ENCODE measurements at places on chromosomes 13 and 19. TPM values are rescaled to one million over a fixed set of nuclear protein-coding genes. Genes with fewer than 3 reads are reported as not detected.

GFY gene
- not detected for polyA plus RNA-seq

SPACA4 gene
- not detected for polyA plus RNA-seq

PEAK3 gene
- 0.08 TPM for polyA plus RNA-seq

POSTN gene
- polyA plus RNA-seq = 213 TPM

TMEM150B gene
- 1.1 TPM for polyA plus RNA-seq

EID2B gene
- 4.2 TPM for polyA plus RNA-seq

PSG11 gene
- polyA plus RNA-seq = not detected

DNA sequence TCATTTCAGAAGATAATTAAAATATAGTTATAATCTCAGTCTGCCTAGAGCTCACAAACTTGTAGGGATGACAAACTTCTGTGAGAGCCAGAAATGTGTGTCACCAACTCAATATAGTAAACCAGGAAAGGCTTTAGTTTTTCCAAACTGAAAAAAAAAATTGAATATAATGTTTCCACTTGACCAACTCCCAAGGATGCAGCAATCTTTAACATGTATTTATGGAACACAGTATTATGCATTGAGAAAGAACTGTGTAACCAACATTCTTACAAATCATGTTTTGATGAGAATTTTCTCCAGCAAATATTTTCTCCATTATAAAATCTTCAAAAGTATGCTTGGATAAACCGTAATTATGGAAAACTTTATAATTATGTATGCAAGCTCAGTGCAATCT lies 50.1 kb upstream of the KLF12 start:
- no peak for DNase-seq

- DNase-seq = no peak
Observed at GRCh38 chr19:43660971-43661360, 9.0 kb downstream of the PLAUR start.

DNA sequence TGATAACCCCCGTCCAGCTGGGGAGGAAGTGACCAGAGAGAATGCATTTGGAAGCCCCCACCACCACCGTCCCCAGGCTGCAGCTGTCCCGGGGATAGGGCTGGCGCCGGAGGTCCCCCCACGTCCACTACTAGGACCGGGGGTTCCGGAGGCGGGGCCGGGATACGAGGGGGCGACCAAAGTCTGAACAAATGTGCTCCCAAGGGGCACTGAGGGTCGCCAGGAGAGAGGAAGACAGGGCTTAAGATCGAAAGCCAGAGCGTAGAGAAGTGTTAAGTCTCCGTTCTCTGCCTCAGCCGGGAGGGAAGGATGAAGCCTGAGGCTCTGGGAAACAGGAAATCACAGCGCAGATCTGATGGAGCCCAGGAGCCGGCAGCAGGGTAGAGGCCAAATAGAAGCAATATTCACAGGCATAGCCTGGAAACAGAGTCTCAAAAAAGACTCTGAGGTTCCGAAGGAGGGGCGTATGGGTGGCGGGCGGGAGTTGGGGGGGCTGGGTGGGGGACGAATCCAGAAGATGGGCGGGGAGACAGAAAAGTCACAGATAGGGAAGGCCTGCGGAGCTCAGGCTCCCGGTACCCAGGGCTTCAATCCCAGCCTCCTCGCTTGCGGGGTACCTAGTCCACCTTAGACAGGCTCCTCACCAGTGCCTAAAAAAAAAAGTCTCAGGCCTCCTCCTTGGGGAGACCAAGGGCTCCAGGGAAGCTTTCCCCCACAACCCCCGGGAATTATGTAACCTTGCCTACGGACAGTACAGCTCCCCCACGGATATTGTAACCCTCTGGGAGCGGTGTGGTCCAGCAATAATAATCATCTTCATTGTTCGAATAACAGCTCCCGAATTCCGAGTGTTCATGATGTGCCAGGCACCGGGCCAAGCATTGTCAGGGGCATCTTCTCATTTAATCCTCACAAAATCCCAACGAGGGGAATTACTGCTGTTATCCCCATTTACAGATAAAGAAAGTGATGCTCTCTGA lies 1.1 kb upstream of the ERF start:
- DNase-seq = no peak

- no peak for DNase-seq
Observed at GRCh38 chr13:47454986-47455385, 546.1 kb downstream of the SUCLA2 start.

DNA sequence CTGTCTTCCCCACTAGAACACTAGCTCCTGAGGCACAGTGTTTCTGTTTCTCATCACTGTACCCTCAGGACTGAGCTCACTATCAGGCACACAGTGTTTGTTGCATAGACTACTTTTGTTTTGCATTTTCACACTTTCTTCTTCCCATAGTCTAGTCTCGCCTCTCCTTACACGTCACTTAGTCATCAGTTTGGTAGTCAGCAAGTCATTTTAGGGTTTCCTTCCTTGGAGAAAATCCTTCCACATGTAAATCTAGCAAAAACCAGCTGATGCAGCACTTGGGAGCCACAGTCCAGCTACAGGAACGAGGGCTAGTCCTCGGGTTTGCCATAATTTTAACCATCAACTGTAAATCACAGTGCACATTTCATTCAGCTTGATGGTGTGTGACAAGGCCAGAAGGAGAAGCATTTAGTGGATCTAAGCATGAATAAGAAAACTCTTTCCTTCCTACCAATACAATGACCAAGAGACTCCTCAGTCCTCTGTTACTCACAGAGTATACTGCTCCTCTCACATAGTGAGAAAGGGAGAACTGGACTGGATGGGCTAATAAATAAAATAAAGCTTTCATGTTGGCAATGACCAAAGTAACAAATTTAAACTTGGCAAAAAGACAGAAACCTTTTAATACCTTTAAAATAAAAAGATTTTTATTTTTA lies 221.0 kb downstream of the KLF12 start:
- DNase-seq = no peak

DNA sequence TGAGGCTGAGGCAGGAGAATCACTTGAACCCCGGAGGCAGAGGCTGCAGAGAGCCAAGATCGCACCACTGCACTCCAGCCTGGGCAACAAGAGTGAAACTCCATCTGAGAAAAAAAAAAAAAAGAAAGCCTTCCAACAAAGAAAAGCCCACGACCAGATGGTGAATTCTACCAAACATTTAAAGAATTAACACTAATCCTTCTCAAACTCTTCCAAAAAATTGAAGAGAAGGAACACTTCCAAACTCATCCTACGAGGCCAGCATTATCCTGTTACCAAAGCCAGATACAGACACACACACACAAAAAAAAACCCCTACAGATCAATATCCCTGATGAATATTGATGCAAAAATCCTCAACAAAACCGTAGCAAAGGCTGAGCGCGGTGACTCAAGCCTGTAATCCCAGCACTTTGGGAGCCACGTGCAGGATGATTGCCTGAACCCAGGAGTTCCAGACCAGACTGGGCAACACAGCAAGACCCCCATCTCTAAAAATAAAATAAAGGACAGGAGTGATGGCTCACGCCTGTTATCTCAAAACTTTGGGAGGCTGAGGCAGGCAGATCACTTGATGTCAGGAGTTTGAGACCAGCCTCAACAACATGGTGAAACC lies 6.2 kb upstream of the EVI5L start:
- DNase-seq = no peak

DNA sequence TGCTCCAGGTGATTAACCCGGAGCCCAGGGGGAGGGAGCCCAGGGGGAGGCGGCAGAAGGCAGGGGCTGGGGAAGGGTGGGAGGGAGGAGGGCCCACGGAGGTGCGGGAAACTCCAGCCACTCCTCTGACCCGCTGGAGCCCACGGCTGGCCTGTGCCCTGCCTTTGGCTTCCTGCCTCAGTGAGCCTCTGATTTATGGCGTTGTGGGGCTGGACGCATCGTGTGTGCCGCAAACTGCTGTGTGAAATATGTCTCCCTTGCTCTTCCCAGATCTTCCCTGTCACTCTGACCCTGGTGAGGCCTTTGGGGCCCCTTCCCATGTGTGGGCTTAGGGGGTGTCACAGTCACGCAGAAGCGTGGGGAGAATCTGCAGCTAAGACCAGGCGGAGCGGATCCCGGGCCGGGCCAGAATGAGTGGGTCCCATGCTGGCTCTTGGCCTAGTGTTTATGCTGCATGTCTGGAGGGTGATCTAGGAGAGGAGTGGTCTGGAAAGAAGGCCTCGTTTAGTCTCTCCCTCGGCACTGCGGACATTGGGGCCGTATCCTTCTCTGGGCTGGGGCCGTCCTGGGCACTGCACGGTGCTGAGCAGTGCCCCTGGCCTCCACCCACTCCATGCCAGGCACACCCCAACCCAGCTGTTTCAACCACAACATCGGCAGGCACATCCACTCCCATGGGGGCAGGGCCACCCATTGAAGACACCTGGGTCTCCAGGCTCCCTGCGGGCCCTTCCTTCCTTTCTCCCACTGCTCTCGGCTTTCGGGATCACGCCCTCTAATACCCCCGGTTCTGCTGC lies 123.0 kb downstream of the KDM4B start:
- no peak for DNase-seq

- DNase-seq = no peak
Observed at GRCh38 chr13:22740264-22740663, 440.5 kb upstream of the SGCG start.

DNA sequence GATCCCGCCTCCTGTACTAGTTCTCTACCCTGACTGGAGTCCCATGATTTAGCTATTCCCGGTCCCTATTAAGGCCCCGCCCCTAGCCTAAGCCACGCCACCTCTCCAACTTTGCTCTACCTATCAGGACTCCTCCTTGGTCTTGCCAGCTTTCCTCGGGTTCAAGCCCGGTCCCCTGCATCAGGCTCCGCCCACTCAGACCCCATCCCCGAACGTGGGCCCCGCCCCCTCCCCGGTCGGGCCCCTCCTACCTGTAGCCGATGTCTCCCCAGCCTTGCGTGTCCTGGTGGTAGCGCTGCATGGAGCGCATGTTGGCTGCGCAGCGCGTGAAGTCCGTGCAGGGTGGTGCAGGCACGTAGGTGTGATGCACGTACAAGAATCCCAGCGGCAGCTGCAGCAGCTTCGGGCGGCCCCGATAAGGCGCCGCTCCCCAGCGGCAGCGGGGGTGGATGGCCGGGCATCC lies 7.3 kb upstream of the RASAL3 start:
- DNase-seq = no peak

- DNase-seq = peak; percentile 26
Observed at GRCh38 chr13:102846261-102847015, 606 bp downstream of the ERCC5 start.

- no peak for DNase-seq
Observed at GRCh38 chr19:36032251-36033104, at the start of gene CLIP3. Gene CLIP3, minus strand, starts transcription at chr19:36032873. Its CDS starts 516 bp downstream, at chr19:36032357.

DNA sequence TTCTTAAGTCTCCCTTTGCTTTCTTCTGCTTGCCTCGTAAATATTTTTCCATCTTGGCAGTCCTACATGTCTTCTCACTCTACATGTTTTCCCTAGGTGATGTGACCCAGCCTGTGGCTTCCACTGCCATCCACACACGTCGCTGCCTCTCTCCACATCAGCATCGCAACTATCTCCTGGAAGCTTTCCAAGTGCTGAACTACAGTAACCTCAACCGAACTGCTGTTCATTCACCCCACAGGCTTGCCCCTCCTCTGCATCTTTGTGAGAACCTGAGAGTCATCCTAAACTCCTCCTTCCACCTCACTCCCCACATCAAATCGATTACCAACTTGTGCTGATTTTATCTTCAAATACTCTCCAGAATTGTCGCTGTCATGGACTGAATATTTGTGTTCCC lies 41.2 kb upstream of the USPL1 start:
- no peak for DNase-seq

DNA sequence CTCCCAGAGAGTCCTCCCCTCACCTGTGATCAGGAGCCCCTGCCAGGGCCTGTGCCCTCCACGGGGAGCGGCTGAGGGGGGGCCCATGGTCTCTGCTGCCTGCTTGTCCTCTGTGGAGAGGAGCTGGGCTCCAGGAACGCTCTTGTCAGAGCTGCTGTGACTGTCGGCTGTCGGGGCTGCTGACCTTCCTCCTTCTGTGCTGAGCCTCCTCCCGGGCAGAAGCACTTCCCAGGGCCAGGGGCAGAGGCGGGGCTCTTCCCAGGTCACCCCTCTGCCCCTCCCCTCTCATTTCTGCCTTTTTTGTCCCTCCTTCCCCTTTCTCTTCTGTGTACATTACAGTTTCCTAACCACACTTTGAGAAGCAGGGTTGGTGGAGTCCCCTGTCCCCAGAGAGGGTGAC lies at the start of gene CEACAM4:
Gene CEACAM4 (minus strand): TSS at position 198 of the 400 bp plus-strand sequence. CDS start 111 bp downstream, at position 87.
- DNase-seq = no peak

DNA sequence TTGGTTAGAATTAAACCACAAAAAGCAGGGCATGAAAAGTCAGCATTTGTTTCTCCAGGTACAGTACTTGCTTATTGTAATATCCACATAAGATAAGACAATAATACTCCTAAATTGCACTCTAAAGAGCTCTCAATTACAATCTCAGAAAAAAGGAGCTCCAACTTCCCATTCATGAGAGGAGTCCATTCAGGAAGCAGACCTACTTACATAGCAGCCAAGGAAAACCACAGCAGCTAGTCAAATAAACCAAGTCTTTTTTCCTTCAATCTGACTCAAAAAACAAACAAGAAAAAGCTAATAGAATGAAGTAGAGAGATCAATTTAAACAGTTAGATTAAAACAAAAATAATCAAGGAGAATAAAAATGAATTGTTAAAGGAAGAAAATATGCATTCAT lies 885.2 kb upstream of the SLITRK6 start:
- no peak for DNase-seq

- no peak for DNase-seq
Observed at GRCh38 chr13:33633701-33634545, 184.0 kb upstream of the RFC3 start.

GRCh38 chr13:74979703-74980102 lies 502.3 kb downstream of the TBC1D4 start:
- no peak for DNase-seq

GRCh38 chr13:109209526-109209925 lies 576.9 kb downstream of the IRS2 start:
- no peak for DNase-seq

- no peak for DNase-seq
Observed at GRCh38 chr19:10095948-10096614, 6.4 kb downstream of the ANGPTL6 start.

GRCh38 chr19:58353717-58354477 lies 605 bp upstream of the A1BG start:
- no peak for DNase-seq

- DNase-seq = no peak
Observed at GRCh38 chr19:13744174-13744573, 20.1 kb upstream of the MRI1 start.

DNA sequence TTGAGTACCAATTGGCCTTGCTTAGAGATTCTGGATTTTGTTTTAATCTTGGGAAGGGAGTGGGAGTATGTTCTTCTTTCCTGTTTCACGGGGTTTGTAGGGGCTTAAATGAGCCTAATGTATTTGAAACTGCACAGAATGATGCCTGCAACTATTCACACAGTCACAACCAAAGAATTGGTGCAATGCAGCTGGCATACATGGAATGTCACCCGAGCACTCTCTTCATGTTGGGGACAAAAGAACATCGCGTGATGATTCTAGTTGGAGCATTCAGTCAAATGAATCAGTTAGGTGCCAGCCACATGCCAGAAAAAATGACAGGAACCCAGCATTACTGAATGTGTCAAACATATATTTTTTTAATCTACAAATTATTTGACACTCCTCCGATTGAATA lies 22.1 kb downstream of the STARD13 start:
- DNase-seq = no peak

- DNase-seq = no peak
Observed at GRCh38 chr13:87998081-87998480, 326.9 kb downstream of the SLITRK5 start.

Data from right renal cortex interstitium (tissue), 3 donors.